ENCODE measurements at places on chromosomes 6 and 20. TPM values are rescaled to one million over a fixed set of nuclear protein-coding genes. Genes with fewer than 3 reads are reported as not detected.

GRCh38 chr20:5870568-5870981 lies 79.8 kb downstream of the TRMT6 start:
- no peak for DNase-seq

GRCh38 chr6:138226700-138227315 lies 8.5 kb upstream of the PBOV1 start:
- no peak for DNase-seq

DNA sequence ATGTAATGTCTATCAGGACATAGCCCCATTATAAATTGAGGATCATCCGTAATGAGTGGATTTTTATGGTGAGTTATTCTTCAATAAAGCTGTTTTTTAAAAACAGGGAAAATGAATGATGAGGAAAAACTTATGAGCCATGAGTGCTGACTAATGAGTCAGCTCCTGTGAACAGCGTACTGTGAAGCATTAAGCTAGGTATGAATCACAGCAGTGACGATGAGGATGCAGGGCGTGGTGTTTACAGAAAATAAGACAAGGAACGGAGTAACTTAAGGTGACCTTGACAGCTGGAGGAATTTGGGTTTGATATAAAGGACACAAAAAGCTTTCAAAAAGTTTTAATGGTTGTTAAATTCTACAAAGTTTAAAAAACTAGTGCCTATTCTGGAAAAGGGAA lies 96.3 kb downstream of the FOXF2 start:
- no peak for DNase-seq

DNA sequence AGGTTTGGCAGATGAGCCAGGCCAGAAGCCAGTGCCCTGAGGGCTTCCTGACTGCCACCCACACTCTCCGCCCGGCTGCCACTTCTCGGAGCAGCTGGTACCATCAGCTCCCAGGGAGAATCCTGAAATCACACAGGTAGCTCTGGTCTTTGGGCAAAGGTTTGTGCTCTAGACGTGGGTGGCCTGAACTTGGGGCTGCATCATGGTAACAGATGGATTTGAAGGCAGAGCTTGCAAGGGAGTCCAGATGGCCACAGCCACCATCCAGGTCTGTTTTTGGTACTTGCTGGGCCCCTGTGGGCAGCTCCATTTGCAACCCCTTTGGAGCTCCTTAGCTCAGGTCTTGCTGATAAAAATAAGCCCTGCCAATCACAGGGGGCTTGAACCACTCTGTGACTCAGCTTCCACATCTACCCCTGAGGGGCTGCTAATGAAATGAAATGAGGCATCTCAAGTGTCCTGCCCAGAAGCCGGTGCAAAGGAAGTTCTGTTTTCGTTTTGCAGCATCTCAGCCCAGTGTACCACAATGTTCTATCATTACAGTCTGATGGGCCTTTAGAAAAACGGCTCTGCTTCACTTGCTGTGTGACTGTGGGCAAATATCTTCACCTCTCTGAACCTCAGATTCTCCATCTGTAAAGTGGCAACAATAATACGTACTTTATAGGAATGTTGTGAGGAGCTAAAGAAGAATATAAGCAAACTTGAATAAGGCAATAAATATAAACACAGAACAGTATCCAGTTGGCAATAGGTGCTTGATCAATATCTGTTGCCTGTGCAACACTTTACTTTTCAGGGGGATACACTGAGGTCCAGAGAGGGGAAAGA lies 25.1 kb upstream of the CDH22 start:
- no peak for DNase-seq

GRCh38 chr6:44076356-44077213 lies 50.7 kb downstream of the MRPL14 start:
- DNase-seq: no peak

DNA sequence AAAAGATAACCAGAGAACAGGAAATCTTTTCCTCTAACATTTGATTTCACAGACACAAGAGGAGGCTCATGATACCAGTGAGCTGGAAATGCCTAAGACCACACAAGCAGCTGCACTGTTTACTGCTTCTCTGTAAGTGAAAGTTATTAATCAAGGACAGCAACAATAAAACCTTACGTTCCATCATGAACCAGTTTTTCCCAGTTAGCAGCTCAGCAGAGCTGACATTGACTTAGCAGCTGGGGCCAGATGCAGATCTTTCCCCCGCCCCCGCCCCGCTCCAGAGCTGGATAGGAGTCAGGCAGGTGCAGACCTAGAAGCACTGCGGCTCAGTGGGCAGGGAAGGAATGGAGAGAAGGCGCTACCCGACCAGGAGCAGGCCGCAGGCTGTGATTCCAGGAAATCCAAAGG lies 275.2 kb downstream of the GMDS start:
- no peak for DNase-seq

- no peak for DNase-seq
These were observed 51.0 kb upstream of the SUPT3H start for GRCh38 chr6:45428727-45429126.

DNA sequence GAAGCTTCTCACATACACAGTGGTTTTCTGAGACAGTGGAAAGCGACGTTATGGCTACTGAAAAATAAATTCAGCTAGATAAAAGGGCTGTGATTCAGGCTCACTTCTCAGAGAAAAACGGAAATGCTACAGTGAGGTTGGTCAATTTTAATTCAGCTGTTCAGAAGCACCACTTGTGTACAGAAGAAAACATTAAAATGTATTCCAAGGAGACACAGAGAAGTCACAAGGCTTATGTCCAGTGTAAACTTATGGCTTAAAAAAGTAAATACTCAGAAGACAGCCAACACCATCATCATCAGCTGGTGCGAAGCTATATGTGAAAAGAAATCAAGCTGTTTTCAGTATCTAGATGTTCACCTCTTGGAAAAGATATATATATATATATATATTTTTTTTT lies 68.6 kb downstream of the ABHD12 start:
- DNase-seq: no peak

GRCh38 chr6:93919365-93919764 lies 500.0 kb upstream of the EPHA7 start:
- DNase-seq: no peak

Gene SLC52A3
- polyA plus RNA-seq: 2.8 TPM

Gene CTCFL
- polyA plus RNA-seq: not detected
